ENCODE measurements at places on chromosomes 2 and 18.

GRCh38 chr2:16201848-16202247 lies 261.5 kb downstream of the MYCN start:
- no peak for DNase-seq

GRCh38 chr18:63648241-63648640 lies 4.2 kb upstream of the SERPINB4 start:
- DNase-seq = peak; percentile 79

DNA sequence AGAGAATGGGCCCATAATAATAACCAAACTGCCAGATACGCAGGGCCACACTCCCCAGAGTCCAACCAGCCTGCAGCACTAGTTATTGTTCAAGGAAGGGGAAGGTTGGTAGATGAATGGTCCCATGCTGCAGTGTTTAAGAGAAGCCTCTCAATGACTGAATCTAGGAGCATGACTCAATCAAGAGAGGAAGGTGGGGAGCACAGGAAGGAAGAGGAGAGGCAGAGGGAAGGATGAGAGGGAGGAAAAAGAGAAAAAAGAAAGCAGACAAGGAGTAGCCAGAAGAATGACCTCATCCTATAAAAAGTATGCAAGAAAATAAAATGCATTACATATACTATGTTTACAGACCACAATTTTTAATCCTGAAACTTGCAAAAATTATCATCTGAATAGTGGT lies 174.5 kb downstream of the TCF4 start:
- DNase-seq = peak; percentile 52

GRCh38 chr18:26414901-26415440 lies 133.4 kb downstream of the KCTD1 start:
- peak; percentile 82 for DNase-seq

DNA sequence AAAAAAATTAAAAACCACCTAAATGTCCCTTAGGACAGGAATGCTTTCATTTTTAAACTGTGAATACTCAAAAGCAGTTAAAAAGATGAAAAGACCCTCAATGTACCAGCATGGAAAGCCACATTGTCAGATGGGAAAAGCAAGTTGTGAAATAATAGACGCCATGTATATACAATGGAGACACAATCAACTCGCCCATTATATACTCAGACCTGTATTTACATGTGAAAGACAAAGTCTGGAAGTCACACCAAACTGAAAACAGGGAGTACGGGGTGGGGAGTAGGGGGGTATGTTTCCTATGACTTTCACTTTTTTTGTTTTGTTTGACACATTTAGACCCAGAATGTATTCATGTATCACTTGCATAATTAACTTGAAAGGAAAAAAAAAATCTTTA lies 75.6 kb downstream of the CELF4 start:
- DNase-seq = no peak

DNA sequence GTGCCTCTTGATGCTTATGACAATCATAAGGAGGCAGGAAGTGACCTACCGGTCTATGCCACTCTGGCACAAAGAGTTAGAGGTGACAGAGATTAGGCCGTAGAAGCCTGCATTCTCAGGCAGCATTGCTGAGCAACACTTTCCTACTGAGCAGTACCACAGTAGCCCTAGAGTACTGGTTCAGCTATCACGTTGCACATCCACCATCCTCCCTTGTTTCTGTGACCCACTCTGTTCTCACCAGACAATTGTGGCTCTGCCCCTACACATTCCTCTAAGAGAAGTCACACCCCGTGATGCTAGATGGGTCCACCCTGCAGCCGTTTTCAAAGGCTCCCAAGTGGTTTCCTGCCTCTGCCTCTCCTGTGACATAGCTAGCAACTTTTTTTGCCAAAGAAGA lies 22.6 kb upstream of the SUCLG1 start:
- DNase-seq = peak; percentile 63

All from fibroblast of upper back skin (primary cell).